ENCODE measurements at places on chromosomes 2 and 18. TPM values are rescaled to one million over a fixed set of nuclear protein-coding genes. Genes with fewer than 3 reads are reported as not detected.
A peak's percentile ranks its signal among the peaks of the same experiment; 100 is the strongest.

DNA sequence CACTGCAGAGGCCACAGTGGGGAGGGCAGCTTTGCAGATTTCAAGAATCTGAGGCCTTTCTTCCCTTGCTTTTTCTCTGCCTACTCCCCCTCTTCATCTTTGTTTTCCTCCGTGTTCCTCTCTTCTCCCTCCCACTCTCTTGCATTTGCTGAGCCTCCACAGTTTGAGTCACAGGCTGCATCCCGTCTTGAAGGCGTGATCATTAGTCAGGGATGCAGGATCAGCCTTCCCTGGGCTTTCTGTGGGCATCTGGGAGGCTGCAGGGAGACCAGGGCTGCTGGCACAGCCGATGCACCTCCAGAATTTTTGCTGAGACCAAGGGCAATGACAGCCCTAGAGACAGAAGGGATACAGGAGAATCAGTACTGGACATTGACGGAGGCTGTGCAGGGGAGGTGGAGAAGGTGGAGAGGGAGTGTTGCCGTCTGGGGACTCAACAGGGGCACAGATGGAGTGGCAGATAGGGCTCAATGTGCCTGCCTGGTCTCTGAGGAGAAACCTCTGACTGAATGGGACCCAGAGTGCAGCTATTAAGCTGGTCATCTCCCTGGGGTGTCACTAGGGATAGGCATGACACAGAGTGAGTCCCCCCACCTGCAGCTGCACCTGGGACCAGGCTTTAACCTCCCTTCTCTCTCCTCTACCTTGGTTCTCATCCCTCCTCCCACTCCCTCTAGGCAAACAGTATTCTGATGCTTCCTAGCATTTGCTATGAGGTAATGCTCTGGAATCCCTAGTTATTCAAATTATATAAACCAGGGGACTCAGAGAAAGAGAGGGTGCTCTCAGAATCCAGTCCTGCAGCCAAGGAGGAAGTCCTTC, 29.0 kb upstream of the DNAJC27 start:
- no peaks in the 10 kb centered on the region for H3K27me3 ChIP-seq
- H3K36me3 ChIP-seq: no peaks in the 10 kb centered on the region
- no peak overlapping the region for H3K4me3 ChIP-seq
- DNase-seq: no peak
- H3K27ac ChIP-seq: no peak overlapping the region
- peaks cover 3% of the 10 kb centered on the region for H3K4me1 ChIP-seq

- no peaks in the 10 kb centered on the region for H3K4me1 ChIP-seq
- no peak overlapping the region for H3K27ac ChIP-seq
- no peaks in the 10 kb centered on the region for H3K27me3 ChIP-seq
- H3K36me3 ChIP-seq: no peaks in the 10 kb centered on the region
- H3K4me3 ChIP-seq: no peak overlapping the region
These were observed 88.0 kb downstream of the PPP1R1C start for GRCh38 chr2:182073613-182074012.

GRCh38 chr2:15835991-15836688, 104.2 kb upstream of the MYCN start:
- no peaks in the 10 kb centered on the region for H3K36me3 ChIP-seq
- H3K27ac ChIP-seq: no peak overlapping the region
- H3K27me3 ChIP-seq: no peaks in the 10 kb centered on the region
- DNase-seq: no peak
- no peak overlapping the region for H3K4me3 ChIP-seq

- H3K4me3 ChIP-seq: no peak overlapping the region
- no peaks in the 10 kb centered on the region for H3K27me3 ChIP-seq
- H3K27ac ChIP-seq: no peak overlapping the region
- no peaks in the 10 kb centered on the region for H3K4me1 ChIP-seq
These were observed 31.3 kb downstream of the HDHD2 start for GRCh38 chr18:47118981-47119380.

GRCh38 chr18:35526495-35527059, 28.8 kb upstream of the INO80C start:
- no peaks in the 10 kb centered on the region for H3K36me3 ChIP-seq
- H3K27me3 ChIP-seq: no peaks in the 10 kb centered on the region
- H3K4me3 ChIP-seq: no peak overlapping the region
- DNase-seq: peak; percentile 37
- H3K27ac ChIP-seq: no peak overlapping the region

CHRNG gene
- not detected for total RNA-seq

UGGT1 gene
- 40.5 TPM for total RNA-seq
